ENCODE measurements at places on chromosomes 5 and 9. TPM values are rescaled to one million over a fixed set of nuclear protein-coding genes. Genes with fewer than 3 reads are reported as not detected.
A peak's percentile ranks its signal among the peaks of the same experiment; 100 is the strongest.

DNA sequence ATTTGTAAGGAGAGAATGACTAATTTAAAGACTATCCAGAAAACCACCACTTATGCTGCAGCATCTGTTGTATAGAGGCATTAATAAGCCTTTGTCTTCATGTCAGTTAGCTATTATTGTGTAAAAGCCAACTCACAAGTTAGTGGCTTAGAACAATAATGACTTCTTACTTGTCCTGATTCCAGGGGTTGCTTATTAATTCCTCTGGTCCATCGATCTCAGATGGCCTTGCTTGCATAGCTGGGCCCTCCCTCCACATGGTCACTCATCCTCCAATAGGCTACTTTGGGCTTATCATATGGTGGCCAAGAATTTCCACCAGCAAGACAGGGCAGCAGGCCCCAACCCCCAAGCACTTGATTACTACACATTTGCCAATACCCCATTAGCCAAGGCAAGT, 44.5 kb upstream of the STK32A start:
- no peak for DNase-seq

DNA sequence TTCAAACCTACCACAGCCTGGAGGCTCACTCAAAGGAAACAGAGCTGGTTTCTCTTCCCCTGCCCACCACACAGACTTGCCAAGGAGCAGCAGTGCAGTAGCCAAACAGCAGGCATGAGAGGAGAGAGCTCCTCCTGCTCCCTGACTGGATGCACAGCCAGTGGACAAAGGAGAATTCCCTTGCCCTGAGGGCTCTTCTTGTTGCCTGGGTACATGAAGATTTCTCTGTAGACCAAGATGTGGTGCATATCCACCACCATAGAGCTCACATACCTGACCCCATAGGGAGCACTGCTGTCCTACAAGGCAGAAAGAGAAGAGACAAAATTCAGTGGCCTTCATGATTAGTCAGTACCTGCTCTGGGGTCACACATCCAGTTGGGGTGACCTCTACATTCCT, 56.3 kb upstream of the SPATA31E1 start:
- no peak for DNase-seq

DNA sequence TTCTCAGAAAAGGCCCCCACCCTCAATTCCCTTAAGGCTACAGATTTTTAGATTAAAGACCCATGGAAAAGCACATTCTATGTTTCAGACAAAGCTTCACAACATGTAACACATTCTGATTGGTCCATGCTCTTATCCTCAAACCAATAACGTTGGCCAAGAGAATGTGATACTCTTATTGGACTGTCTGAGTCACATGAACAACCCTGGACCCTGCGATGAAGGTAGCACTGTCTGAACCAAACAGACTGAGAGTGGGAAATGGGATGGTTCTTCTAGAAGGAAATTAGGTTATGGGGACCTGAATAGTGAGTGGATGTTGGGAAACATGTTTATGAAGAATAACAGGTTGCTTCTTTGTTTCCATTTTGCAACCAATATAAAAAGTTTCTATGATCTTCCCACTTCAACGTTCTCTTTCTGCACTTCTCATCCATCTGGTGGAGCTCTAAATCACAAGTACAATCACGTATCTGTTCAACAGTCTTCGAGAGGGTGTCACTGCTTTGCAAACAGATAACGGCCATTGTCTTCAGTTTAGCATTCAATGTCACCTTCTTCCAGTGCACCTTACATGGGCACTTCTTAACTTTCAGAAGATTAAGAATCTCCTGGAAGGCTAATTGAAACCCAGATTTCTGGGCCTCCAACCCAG, 81.6 kb downstream of the PTCH1 start:
- no peak for DNase-seq

GRCh38 chr5:169099801-169100734, 200.9 kb downstream of the SLIT3 start:
- no peak for DNase-seq

- peak; percentile 78 for DNase-seq
Observed at GRCh38 chr5:129459777-129460671, at the start of gene ADAMTS19. Gene ADAMTS19, plus strand, starts transcription at chr5:129460298. Its CDS starts 94 bp downstream, at chr5:129460392.

- no peak for DNase-seq
Observed at GRCh38 chr9:98107926-98108325, 11.1 kb downstream of the TRIM14 start.

DNA sequence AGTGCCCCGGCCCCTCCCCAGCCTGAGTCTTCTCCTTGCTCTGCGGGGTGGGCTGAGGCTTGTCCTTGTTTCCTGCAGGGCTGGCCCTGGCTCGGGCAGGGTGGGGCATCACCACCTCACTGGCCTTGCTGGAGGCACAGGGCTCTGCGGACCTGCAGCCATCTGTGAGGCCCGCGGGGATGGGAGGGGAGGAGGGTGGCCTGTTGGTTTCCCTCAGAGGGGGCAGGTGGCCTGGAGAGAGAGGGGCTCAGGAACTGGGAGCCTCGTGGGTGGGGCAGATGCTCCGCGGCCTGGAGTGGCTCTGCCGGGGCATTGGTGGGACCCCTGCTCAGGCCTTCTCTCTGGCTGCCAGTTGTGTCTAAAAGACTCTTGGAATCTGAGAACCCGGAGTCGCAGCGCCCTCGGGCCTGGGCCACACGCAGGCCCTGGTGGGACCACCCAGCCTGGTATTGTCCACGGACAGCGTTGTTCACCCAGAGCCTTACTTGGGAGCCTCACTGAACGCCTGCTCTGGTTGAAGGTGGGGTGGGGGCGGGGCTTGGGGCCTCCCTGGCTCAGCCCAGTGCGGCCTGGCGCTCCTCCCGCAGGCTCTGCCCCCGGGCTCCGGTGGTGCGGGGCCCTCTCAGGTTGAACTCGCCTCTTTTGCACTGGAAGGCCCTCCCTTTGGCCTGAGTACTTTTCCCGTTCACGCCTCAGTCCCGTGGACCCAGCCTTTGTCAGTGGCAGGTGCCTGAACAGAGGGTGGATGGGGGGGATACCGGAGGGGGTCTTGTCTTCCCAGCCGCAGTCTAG, 111.3 kb downstream of the RXRA start:
- DNase-seq = no peak

DNA sequence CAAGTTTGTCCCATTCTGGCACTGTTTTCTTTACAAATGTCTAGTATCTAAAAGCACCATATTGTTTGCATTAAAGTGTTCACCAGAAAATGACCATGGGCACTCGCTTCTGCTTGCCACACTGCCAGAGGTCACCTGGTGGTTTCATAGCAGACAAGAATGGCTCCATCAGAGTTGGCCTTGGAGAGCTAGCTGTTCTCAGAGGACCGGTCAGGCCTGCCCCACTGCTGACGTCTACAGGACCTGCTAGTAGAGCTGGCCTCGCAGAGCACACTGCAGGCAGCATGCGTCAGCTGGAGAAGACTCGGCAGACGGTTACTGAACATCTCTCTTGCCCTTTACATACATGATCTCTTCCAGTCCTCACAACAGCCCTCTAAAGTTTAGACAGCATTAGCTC, 8.7 kb upstream of the TLX3 start:
- DNase-seq = no peak

DNA sequence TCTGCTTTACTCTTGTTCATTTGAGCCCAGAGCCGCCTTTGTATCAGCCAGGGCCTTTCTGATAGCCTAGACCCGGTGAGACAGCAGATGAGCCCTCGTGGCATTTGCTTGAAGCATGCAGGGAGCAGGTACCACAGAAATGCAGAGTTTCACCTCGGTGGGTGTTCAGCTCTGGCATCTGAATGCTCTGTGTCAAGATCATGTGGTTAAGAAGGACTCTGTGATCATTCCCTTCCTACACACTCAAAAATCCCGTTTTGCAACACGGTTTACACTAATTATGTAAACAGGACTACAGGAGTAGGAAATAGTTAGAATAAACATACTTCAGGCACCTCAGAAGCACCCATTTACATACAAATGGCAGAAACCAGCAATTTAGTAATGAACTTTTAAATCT, 67.2 kb downstream of the MVB12B start:
- no peak for DNase-seq

DNA sequence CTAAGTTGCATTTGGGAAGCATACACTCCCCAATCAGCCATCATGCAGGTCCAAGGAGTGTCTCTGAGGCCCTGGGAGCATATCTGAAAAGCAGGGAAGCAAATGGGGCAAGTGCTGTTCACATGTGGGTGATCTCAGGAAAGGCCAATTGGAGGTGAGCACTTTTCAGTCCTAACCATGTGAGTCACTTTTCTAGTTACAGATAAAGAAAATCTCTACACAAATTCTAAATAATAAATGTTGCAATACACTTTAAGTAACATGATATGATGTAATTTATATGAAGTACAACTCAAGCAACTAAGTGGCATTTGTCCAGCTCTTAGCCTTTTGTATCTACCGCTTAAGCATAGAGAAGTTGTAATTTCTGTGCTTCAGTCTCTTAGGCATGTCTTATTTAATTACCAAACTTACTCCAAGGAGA, 18.4 kb downstream of the ADAMTS16 start:
- DNase-seq = no peak

DNA sequence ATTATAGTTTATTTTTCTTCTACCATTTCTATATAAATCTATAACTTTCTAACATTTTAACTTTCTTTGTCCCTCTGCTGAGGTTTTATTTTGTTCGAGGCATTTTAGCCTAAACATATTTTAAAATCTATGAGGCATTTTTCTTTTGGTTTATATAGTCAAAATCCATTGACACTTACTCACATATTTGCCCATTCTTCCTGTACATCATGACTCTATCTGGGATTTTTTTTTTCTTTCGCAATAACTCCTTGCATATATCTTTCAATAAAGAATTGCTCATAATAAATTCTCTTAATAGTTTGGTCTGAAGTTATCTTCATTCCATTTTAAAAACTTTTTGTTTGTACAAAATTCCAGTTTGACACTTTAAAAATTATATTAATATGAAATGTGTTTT, 632.3 kb downstream of the TLE4 start:
- no peak for DNase-seq

DNA sequence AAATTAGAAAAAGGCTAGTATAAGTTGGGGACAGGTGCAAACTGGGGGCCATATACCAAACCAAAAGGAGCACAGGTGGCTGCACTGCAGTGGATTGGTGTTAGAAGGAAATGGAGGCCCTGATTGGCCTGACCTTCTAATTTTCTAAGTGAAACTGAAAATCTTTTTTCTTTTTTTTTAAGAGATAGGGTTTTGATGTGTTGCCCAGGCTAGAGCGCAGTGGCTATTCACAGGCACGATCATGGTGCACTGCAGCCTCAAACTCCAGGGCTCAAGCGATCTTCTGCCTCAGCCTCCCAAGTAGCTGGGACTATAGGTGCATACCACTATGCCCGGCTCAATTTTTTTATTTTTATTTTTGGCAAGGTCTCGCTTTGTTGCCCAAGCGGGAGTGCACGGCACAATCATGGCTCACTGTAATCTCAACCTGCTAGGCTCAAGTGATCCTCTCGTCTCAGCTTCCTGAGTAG, 9.8 kb upstream of the CCDC69 start:
- no peak for DNase-seq

DNA sequence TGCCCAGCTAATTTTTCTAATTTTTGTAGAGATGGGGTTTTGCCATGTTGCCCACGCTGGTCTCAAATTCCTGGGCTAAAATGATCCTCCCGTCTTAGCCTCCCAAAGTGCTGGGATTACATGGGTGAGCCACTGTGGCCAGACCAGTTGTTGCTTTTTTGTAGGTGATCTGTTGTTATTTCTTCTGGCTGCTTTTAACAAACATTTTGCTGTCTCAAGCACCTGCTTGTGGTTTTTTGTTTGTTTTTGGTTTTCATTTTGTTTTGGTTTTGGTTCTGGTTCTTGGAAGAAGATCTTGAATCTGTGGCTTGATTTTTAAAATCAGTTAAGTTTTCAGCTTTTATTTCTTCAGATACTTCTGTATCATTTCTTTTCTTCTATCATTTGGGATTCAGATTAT, 21.1 kb downstream of the ERCC6L2 start:
- no peak for DNase-seq

DNA sequence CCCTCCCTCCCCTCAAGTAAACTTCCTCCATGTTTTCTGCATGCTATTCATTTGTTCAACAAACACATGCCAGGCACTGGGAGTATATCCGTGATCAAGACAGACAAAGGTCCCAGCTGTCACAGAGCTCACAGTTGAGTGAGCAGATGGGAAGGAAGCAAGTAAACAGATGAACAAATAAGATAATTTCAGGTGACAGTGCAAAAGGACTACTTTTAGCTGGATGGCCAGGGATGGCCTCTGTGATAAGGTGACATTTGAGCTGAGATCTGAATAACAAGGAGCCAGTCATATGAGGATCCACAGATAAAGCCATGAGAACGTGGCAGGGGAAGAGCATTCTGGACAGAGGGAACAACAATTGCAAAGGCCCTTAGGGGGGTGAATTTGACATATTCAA, 121.7 kb upstream of the RAD23B start:
- DNase-seq = no peak

- DNase-seq = no peak
Observed at GRCh38 chr9:22165144-22165543, 156.0 kb upstream of the CDKN2B start.

- no peak for DNase-seq
Observed at GRCh38 chr5:146051678-146052077, 53.7 kb downstream of the PLAC8L1 start.

GRCh38 chr9:122234022-122234748, 5.4 kb upstream of the LHX6 start:
- no peak for DNase-seq

DNA sequence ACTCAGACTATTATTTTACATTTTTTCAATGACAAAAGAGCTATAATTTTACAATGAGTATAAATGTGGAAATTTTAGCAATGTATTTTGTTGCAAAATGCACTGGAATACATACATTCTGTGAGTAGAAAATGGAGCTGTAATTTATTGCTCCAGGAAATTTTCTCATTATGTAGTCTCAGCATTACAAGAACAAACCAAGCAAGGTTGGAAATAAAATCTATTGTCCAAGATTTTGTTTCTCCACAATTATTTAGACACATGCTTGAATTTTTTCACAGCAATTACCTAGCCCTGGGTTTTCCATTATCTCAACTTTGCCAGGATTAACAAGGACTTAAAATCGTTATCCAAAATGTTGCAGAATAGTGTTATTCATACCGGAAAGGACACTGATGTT, 820.1 kb downstream of the CDH12 start:
- no peak for DNase-seq

The TMEM161B gene
- 4.1 TPM for polyA plus RNA-seq

The F12 gene
- polyA plus RNA-seq = 12.0 TPM

The C5 gene
- 0.46 TPM for polyA plus RNA-seq

The TAF1L gene
- polyA plus RNA-seq = 0.02 TPM

The TEX48 gene
- not detected for polyA plus RNA-seq

The GBA2 gene
- 81.4 TPM for polyA plus RNA-seq
